Thoracic aorta endothelial cell (primary cell): ENCODE measurements at places on chromosomes 16 and 17. TPM values are rescaled to one million over a fixed set of nuclear protein-coding genes. Genes with fewer than 3 reads are reported as not detected.

The FGF11 gene
- total RNA-seq = 0.22 and 0.27 TPM in 2 replicates

The UMOD gene
- not detected in 2 replicates for total RNA-seq

The CDH1 gene
- not detected in 2 replicates for total RNA-seq

The IKZF3 gene
- total RNA-seq = not detected in 2 replicates

The GSDMA gene
- not detected in 2 replicates for total RNA-seq

The EFNB3 gene
- 0.36 and 0.53 TPM in 2 replicates for total RNA-seq

The FAM171A2 gene
- 3.8 and 5.2 TPM in 2 replicates for total RNA-seq

The CALB2 gene
- total RNA-seq = not detected in 2 replicates

The SLC5A11 gene
- total RNA-seq = 0.07 TPM in 1 of 2 replicates, not detected in the other

The ASPA gene
- total RNA-seq = under 0.01 TPM in 1 of 2 replicates, not detected in the other

The RHBDL1 gene
- 0.27 and 0.29 TPM in 2 replicates for total RNA-seq

The ZNF205 gene
- 12.0 and 20.7 TPM in 2 replicates for total RNA-seq

The TEKT1 gene
- not detected in 2 replicates for total RNA-seq

The SEZ6 gene
- total RNA-seq = not detected in 2 replicates

The PLD6 gene
- 2.1 and 2.4 TPM in 2 replicates for total RNA-seq

The CCT6B gene
- 0.57 and 0.80 TPM in 2 replicates for total RNA-seq

The EVI2B gene
- total RNA-seq = 2.0 and 2.5 TPM in 2 replicates

The ITGA2B gene
- 0.22 TPM in 1 of 2 replicates, not detected in the other for total RNA-seq

The NXPH3 gene
- total RNA-seq = 0.53 and 0.72 TPM in 2 replicates

The ITGAD gene
- total RNA-seq = not detected in 2 replicates

The SNX20 gene
- not detected in 2 replicates for total RNA-seq

The CCL2 gene
- 95.8 and 128 TPM in 2 replicates for total RNA-seq

The PRR35 gene
- 0.07 TPM in 1 of 2 replicates, not detected in the other for total RNA-seq

The CORO6 gene
- total RNA-seq = 2.1 and 4.3 TPM in 2 replicates

The CES5A gene
- total RNA-seq = not detected in 2 replicates

The CCL3 gene
- total RNA-seq = not detected in 2 replicates

The CACNG1 gene
- total RNA-seq = not detected in 2 replicates

The GP1BA gene
- not detected in 2 replicates for total RNA-seq

The ACE gene
- total RNA-seq = 29.1 and 41.6 TPM in 2 replicates

The KRT33B gene
- not detected in 2 replicates for total RNA-seq

The GSE1 gene
- total RNA-seq = 16.4 and 26.2 TPM in 2 replicates

The UTP4 gene
- 32.6 and 38.1 TPM in 2 replicates for total RNA-seq

The CLEC18C gene
- total RNA-seq = not detected in 2 replicates

The PABPN1L gene
- total RNA-seq = not detected in 2 replicates

The KRTAP4-5 gene
- total RNA-seq = not detected in 2 replicates

The CES3 gene
- not detected in 2 replicates for total RNA-seq

The WNT9B gene
- not detected in 2 replicates for total RNA-seq

The TEDC2 gene
- total RNA-seq = 7.7 and 11.6 TPM in 2 replicates

The EXOSC6 gene
- 34.4 and 36.3 TPM in 2 replicates for total RNA-seq

The NRN1L gene
- 0.66 TPM in 1 of 2 replicates, not detected in the other for total RNA-seq

The IGF2BP1 gene
- total RNA-seq = 1.5 and 5.1 TPM in 2 replicates

The RNF213 gene
- 136 and 185 TPM in 2 replicates for total RNA-seq

The HS3ST3B1 gene
- 0.13 and 0.29 TPM in 2 replicates for total RNA-seq

The RNF157 gene
- total RNA-seq = 0.22 and 0.93 TPM in 2 replicates

The EMP2 gene
- 14.8 and 37.6 TPM in 2 replicates for total RNA-seq

The KRT40 gene
- total RNA-seq = not detected in 2 replicates

The ZNF629 gene
- 10.6 and 11.6 TPM in 2 replicates for total RNA-seq

The EPX gene
- total RNA-seq = not detected in 2 replicates

The C16orf74 gene
- 35.0 and 35.3 TPM in 2 replicates for total RNA-seq

The TMEM88 gene
- 6.5 and 32.5 TPM in 2 replicates for total RNA-seq

The BEAN1 gene
- not detected in 2 replicates for total RNA-seq

The NUBP2 gene
- total RNA-seq = 61.0 and 66.9 TPM in 2 replicates

The HAS3 gene
- total RNA-seq = 0.40 and 1.2 TPM in 2 replicates

The ACAP1 gene
- total RNA-seq = not detected in 2 replicates
